Hippocampal formation (tissue), 2 donors: ENCODE measurements at places on chromosomes 12 and 14.
A peak's percentile ranks its signal among the peaks of the same experiment; 100 is the strongest.

- no peak for DNase-seq
Observed at GRCh38 chr14:74771399-74771798, 8.3 kb downstream of the YLPM1 start.

DNA sequence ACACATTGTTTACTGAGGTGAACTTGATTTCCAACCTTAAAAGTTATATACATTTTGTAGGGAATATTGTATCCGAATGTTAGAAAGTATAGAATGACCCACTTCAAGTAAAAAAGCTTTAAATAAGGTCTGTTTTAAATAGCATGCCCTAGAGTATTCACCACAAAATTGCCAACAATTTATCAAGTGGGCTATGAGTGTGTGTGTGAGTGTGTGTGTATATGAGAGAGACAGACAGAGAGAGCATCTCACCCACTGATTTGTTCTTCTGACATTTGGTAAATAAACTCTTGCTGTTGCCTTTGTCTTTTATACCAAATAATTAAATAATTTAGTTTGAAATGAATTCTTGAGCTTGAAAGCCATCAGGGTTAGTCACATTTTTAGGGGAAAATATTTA lies 29.8 kb upstream of the RAP1B start:
- no peak for DNase-seq

DNA sequence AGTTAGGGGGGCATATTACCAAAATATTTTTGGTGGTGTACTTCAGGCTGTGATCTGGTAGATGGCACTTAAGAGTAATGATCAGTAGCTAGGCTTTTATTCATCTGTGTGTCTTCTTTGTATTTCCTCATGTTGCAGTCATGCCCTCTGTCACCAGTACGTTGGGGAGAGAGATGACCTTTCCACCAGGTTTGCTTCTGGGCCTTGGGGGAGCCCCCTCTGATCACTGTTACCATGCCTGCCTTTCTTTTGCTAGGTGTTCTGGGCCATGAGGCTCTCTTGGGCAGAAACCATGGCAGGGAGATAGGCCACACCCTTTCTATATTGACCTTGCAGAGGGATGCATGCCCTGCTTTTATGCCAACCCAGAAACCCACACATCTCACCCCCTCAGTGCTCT lies 208.5 kb downstream of the RAD51B start:
- no peak for DNase-seq

DNA sequence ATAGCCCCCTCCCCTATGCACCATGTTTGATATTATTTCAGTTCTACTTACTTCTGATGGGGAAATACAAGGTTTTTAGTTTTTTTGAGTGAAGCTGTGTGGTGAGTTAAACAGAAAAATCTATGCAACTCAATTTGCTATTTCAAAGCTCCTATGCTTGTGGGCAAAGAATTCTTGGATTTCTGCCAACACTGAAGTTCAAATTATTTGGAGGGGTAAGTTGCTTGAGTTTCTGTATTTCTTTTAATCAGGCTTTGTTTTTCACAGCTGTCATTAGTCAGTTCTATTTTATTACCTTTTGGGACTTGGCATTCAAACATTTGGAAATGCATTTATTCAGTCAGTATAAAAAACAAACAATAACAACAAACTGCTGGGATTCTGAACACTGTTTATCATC lies 407.5 kb upstream of the MGAT4C start:
- DNase-seq: no peak

- no peak for DNase-seq
Observed at GRCh38 chr14:74652541-74652940, 40.5 kb upstream of the LTBP2 start.

- DNase-seq: no peak
Observed at GRCh38 chr12:106238146-106238545, 9.7 kb downstream of the CKAP4 start.

DNA sequence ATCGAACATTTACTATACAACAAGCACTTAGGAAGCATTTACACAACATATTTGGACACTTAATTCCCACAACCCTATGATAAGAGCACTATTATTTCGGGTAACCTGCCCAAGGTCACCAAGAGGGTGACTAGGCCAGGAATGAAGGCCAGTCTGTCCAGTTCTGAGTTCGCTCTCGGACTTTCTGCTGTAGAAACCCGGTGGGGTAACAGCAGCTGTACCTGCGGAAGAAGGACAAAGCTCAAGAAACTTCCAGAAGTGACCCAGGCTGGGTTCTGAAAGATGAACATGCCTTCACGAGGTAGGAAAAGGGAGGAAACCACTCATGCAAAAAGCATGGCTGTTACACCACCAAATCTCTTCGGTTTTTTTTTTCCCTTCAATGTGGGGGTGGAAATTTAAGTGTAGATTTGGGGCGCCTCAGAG lies 10.8 kb downstream of the PLA2G1B start:
- no peak for DNase-seq

- DNase-seq: no peak
Observed at GRCh38 chr12:131528667-131529066, 182.2 kb upstream of the SFSWAP start.

DNA sequence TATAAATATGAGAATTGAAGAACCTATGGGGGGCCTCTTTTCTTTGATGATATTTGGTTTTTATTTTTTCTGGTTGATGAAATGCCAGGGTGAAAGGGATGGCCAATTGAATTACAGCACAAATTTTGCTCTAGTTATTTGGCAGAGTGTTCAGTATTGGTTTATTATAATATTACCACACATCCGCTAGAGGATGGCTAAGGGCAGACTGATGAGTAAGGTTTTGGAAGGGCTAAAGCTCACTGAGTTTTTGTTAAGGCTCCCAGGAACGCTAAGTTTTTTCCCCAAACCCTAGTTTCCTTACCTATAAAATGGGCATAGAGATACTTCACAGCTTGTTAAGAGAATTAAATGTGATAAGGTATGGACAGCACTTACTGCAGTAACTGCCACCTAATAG lies 34.3 kb upstream of the LRRC10 start:
- no peak for DNase-seq

GRCh38 chr12:118589162-118589561 lies 212.8 kb downstream of the SUDS3 start:
- no peak for DNase-seq

GRCh38 chr12:31560516-31560915 lies 30.4 kb downstream of the DENND5B start:
- DNase-seq: no peak

- no peak for DNase-seq
Observed at GRCh38 chr12:104485651-104486362, 29.1 kb downstream of the CHST11 start.

- no peak for DNase-seq
Observed at GRCh38 chr12:115103884-115104883, 420.2 kb upstream of the TBX3 start.

GRCh38 chr14:89415159-89415558 lies 1.9 kb downstream of the FOXN3 start:
- DNase-seq: no peak

GRCh38 chr12:62839869-62840660 lies 94.9 kb downstream of the PPM1H start:
- no peak for DNase-seq

DNA sequence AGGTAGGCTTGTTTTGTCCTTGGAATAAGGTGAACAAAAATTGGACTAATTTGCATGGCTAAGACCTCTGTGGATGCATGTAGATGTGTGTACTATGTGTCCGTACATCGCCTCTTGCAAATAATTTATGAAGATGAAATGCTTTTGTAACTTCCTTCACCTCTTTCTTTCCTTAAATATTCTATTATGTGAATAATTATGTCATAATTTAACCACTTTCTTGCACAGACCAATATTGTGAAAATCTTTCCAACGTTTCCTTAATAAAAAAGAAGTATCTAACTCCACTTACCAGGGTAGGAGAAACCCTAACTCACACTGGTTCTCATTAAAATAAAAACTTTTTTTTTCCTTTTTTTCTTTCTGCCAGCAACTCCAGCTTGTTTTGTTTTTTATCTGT lies 4.0 kb downstream of the NANOG start:
- DNase-seq: no peak

DNA sequence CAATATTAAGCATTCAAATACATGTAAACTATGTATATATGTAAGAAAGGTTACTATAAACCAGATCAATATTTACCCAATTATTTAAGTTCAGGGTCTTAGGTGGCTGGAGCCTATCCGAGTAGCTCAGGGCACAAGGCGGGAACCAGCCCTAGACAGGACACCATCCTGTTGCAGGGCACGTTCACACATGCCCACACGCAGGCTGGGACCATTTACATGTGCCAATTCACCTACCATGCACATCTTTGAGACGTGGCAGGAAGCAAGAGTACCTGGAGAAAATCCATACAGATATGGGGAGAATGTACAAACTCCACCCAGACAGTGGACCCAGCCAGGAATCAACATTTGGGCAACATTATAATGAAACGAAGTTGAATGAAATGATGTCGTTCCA lies 263.0 kb upstream of the E2F7 start:
- no peak for DNase-seq

DNA sequence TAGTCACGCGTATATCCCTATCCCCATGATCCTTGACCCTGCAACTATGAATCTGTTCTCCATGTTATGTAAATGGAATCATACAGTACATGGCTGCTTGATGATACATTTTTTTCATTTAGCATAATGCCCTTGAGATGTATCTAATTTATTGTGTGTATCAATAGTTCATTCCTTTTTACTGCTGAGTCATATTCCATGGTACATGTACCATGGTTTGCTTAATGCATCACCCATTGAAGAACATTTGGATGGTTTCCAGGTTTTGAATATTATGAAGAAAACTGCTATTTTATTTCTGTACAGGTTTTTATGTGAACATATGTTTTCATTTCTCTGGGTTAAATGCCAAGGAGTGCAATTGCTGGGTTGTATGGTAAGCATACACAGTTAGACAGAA lies 4.0 kb upstream of the RNASE10 start:
- no peak for DNase-seq

DNA sequence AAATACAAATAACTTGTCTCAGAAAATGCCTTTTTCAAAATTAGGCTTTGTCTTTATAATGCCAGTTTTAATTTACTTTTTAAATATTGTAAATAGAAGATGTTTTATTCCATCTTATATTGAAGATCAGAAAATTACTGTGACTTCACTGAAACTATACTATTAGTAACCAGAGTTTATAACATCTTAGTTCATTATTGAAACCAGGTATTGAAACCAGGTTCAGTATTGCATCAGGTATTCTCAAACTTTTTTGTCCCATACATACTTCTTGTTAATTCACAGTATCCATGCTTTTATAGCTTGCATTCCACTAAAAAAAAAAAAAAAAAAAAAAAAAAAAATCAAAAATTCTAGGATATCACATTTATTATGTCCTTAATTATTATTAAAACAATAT lies 227.5 kb downstream of the GXYLT1 start:
- DNase-seq: no peak

DNA sequence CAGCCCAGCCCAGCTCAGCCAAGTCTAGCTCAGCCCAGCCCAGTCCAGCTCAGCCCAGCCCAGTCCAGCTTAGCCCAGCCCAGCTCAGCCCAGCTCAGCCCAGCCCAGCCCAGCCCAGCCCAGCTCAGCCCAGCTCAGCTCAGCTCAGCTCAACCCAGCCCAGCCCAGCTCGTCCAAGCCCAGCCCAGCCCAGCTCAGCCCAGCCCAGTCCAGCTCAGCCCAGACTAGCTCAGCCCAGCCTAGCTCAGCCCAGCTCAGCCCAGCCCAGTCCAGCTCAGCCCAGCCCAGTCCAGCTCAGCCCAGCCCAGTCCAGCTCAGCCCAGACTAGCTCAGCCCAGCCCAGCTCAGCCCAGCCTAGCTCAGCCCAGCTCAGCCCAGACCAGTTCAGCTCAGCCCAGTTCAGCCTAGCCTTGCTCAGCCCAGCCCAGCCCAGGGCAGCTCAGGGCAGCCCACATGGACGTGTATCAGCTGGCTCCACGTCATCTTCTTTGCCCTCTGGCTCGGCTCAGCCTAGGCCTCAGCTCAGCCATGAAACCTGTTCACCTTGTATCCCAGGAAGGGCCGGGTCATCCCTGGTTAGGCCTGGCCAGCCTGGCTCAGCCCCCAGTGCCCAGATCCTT lies 185.6 kb downstream of the TMEM121 start:
- no peak for DNase-seq

GRCh38 chr14:71202881-71203280 lies 295.6 kb downstream of the PCNX1 start:
- no peak for DNase-seq

DNA sequence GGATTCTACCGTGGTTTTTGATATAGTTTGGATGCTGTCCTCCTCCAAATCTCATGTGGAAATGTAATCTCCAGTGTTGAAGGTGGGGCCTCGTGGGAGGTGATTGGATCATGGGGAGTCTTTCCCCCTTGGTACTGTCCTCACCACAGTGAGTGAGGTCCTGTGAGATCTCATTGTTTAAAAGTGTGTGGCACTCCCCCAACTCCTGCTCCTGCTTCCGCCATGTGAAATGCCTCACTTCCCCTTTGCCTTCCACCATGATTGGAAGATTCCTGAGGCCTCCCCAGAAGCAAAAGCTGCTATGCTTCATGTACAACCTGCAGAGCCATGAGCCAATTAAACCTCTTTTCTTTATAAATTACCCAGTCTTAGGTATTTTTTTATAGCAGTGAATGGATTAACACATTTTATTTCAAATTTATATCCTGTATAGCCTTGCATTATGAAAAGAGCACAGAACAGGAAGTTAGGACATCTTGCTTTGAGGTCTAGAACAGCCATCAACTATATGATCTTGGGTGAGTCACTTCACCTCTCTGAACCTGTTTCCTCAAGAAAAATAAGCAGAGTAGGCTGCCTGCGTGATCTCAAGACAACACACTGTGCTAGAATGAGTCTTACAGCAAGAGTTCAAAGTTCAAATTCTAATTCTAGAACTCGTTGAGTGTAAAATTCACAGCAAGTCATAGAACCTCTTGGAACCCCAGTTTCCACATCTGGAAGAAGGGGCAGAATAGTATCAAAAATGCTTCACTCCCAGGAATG lies 160.9 kb upstream of the EEA1 start:
- DNase-seq: no peak

- peak; percentile 58 for DNase-seq
Observed at GRCh38 chr14:91509878-91510170, 286 bp downstream of the PPP4R3A start.

GRCh38 chr14:101243587-101244338 lies 317.5 kb upstream of the DIO3 start:
- DNase-seq: no peak

GRCh38 chr14:93527203-93527607 lies 96.5 kb downstream of the UNC79 start:
- no peak for DNase-seq

- peak; percentile 61 for DNase-seq
Observed at GRCh38 chr14:77124345-77125280, 17.0 kb downstream of the ZDHHC22 start.
